ENCODE measurements at places on chromosomes 2 and 18.

DNA sequence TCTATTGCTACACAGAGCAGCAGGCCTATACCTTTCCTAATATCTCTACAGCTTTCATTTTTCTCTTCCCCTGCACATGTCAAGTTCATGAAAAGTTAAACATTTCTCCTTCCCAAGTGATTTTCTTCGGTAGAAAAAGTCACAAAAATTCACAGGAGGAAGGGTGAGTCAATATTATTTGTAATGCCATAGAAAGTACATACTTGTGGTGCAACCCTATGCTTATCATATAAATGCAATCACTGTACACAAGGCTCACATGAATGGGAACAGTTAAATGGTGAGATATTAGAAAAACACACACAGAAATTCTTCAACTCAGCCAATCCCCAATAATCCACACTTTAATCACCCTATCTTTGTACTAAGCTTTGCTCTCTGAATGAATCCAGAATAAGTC lies 651.6 kb downstream of the LRRTM4 start:
- DNase-seq: no peak

GRCh38 chr18:46360102-46360699 lies 256.0 kb downstream of the HAUS1 start:
- no peak for DNase-seq

- DNase-seq: no peak
These were observed 5.4 kb downstream of the POU3F3 start for GRCh38 chr2:104859291-104859765.

GRCh38 chr2:217805668-217806481 lies 196.9 kb downstream of the TNS1 start:
- DNase-seq: no peak

- no peak for DNase-seq
These were observed 46.0 kb upstream of the SEC11C start for GRCh38 chr18:59093668-59094067.

DNA sequence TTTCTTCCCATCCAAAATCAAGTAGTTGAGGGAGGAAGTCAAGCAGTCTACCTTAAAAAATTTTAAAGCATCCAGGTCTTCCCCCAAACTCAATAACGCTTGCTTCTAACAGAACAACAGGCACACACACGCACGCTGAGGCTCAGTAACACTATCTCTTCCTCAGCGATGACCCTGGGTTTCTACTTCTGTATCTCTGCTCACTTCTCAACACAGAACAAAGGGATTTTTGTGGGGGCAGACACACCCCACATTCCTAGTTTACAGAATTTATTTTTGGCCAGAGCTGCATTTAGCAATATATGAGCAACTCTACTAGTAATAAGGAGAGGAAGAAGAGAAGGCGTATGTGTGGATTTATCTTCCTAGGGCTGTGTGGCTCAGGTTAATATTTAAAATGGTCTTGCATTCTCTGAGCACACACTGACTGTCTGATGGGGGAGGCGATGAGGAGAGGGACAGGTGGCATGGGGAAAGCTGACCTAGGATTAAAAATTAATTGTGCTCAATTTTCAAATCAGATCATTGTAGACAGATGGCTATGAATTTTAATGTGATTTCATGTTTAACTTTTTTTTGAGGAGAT lies 71.3 kb upstream of the PPM1B start:
- no peak for DNase-seq

DNA sequence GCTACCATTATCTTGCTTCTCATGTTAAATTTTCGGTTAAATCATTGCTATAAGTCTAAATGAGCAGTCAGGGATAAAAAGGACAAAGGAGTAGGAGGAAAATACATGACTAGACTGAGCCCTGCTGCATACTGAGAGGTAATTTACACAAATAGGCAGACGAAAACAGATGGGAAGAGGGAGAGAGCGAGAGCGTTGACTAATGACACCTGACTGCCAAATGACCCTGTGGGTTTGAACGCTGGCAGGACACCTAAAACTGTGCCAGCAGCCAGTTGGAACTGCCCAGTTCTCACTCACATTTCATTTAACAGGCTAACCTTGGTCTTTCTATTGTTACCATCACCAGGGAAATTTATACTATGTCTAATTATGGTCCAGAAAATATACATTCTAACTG lies 978.2 kb downstream of the CPS1 start:
- DNase-seq: no peak

GRCh38 chr2:151484100-151484499 lies 74.4 kb downstream of the RIF1 start:
- DNase-seq: no peak

DNA sequence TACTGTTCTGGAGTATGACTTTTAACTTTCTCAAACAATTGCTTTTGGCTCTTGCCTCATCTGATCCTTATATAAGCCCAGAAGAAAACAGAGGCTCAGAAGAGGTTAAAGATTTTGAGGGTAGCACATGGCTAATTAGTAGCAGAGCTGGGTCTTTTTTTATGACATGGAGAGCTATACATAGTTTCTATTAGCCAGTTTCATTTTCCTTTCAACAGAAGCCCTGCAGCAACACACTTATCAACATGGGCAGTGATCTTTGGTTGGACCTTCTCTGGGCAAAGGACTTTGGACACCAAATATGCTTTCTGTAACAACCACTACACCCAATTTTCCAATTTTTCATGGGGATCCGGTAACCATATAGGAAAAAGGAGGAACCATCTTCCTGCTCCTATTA lies 64.9 kb downstream of the NCKAP5 start:
- DNase-seq: no peak

DNA sequence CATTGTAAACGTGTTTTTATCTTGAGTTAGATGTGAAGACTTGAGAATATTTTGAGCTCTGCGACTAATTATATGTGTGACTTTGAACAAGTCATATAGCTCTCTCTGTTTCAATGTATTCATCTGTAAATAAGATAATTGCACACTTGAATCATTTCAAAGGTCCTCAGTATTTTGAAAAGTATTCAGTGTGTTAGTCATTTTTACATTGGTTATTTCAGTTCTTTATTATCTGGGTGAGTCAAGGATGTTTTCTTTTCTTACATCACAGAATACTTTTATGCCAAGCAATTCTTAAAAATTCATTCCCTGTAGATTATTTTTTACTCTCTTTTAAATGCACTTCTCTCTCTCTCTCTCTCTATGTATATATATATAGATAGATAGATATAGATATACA lies 1098.0 kb upstream of the ZEB2 start:
- DNase-seq: no peak

DNA sequence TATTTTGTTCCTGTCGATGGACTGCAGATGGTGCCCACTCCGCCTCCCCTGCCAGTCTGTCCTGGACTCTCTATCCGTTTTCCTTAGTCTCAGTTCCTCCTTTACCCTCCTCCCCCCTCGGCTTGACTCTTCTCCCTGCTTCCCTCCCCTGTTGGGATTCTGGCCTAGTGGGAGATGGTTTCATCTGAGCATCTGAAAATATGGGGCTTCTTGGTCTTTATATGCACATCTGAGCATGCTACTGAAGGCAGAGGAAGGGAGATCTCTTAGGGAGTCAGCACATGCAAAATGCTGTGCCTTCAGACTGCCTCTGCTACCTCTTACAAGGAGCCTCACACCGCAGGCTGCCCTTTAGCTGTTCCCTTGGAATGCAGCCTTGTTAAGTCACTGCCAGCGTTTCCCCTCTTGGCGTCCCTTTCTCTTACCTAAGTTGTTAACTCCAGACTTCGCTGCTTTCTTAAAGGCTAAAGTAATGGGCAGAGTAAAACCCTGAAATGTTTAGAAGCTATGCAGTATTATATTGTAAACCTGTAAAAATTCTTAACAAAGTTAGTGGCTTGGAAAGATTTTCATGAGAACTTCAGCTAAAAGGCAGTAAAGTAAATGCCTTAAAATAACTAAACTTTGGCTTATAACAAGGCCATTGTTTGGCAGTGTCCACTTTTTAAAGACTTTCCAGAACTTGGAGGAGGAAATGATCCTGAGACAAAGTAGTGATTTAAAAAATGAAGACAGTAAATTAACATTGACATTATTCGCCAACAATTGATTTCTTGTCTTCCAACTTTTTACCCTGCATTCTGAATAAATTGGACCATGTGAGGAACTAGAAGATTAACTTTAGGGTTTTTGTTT lies 49.8 kb downstream of the LDLRAD4 start:
- DNase-seq: no peak

- DNase-seq: no peak
These were observed 17.5 kb upstream of the LONRF2 start for GRCh38 chr2:100339823-100340222.

DNA sequence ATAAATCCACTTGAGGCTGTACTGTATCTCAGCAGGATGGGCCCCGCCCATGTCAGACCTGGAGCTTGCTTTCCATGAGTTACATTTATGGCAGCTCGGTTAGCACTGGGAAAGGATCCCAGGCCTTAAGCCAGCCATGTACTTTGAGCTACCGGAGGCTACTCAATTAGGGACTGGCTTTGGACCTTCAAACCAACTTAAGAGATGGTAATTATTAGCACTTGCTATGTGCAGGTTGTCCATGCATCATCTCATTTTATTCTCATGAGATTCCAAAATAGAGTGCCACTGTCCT lies 64.4 kb downstream of the ACTR2 start:
- DNase-seq: no peak

DNA sequence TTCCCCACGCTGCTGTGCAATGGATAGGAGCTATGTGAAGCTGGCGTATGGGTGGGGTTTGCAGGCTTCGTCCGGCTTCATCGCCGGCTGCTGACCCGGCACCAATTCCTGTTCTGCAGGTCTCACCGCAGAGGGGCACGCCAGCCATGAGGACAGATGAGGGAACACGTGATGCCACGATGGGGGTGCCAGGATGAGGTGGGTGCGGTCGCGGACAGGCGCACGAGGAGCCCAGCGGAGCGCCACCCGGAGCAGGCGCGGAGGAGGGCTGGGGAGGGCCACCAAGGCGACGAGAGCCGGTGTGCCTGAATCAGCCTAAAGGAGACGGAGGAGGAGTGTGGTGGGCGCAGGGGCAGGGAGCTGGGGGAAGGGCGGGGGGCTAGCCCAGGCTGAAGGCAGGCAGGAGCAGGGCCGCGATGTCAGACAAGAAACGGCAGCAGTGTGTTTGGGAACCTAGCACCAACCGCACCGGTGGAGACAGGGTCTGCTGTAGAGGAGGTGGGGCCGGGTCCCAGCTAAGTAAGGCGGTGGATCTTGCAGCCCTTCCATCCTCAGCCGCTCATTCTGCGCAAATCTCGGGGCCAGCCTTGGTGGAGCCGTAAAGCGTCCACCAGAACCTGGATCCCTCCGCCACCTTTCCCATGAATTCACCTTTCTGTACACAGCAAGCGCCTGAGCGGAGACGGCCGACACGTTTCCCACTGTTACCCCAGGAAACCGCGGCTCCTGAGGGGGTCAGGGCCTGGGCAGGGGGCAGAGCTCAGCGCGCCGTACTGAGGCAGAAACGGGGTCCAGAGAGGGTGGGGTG lies 17.0 kb upstream of the CD8A start:
- DNase-seq: no peak

DNA sequence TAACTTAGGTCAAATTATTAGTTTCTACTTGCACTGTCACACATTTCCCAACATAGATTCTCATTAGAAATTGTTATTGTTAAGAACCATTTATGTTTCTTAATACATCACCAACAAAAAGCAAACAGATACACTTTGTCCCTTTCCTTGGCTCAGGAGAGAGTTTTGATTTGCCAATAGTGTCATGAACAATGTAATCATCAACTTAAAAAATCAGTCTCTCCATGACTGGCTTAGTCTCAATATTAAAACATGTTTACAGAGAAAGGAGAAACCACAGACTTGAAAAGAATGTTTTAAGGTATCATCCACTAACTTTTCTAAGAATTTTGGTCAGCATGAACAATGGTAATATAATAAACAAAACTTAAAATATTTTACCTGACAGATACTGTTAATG lies 416.5 kb upstream of the KCNH7 start:
- no peak for DNase-seq

Data from stimulated activated CD8-positive, alpha-beta memory T cell treated with anti-CD3 and anti-CD28 coated beads, Interleukin-7, amount 100 ng/mL, for 1 hour (primary cell).